ENCODE measurements at places on chromosomes 7 and 10.

DNA sequence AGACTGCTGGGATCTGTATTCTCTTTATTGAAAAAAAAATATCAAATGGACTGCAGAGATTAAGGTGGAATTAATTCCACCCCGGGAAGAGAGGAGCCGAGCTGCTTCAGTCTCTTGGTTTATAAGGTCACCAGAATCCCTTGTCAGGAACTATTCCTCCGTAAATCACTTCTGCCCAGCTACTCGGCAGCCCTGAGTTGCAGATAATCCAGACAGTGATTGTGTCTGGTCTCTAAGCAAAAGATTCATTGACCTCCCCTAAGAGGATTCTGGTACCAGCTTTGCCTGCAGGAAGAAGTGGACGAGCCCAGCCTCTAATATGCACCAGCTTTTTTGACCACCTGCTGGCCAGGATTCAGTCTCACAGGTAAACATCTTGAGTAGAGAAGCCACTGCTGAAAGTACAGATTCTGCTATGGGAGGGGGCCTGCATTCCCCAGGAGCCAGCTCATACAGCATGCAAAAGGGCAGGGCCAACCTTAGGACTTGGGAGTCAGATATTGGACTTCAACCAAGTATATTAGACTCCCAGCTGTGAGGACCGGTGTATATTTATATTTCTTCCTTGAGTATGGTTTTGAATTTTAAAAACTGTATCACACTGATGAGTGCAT, 27.1 kb upstream of the PLXNA4 start:
- no peak for DNase-seq

GRCh38 chr10:132618158-132618919, 80.8 kb downstream of the INPP5A start:
- no peak for DNase-seq

- DNase-seq: no peak
These were observed 11.2 kb upstream of the OPALIN start for GRCh38 chr10:96369890-96370583.

DNA sequence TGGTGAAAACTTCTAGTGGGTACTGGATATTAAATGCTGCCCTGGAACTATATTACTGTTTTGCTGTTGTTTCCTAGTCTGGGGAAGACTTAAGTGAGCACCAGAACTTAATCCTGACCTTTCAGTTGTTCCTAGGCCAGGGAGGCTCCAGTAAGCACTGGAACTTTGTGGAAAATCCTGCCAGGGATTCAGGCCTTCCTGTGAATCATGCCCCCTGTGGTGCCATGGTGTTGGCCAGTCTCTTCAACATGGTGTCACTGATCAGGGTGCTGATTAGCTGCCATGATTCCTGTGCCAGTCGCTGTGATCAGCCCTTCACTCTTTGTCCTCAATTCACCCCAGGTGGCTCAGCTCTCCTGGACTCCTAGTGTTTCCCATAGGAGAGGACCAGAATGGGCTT, 8.5 kb upstream of the AOAH start:
- no peak for DNase-seq

DNA sequence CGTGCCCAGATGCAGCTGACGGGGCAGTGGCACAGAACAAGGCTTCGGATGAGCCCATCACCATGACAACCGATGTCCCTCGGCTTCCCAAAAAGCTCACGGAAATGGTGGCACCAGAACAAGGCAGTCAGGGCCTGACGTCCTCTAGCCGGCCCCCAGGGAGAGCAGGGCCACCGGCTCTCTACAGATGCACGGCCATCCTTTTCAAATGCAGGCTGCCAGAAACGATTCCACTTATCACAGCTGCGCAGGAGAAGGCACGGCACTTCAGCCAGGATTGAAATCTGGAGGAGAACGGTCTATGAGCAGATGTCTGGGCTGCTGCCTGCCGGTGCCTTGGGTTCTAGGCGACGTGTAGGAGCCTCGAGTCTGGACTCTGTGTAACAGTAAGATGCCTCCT, 223.8 kb downstream of the ZMYND11 start:
- no peak for DNase-seq

GRCh38 chr7:46932676-46933424, 649.1 kb downstream of the TNS3 start:
- DNase-seq: no peak

- DNase-seq: no peak
These were observed 156.3 kb upstream of the KMT2E start for GRCh38 chr7:104857458-104858425.

- DNase-seq: no peak
These were observed 5.7 kb upstream of the ZNF862 start for GRCh38 chr7:149832332-149833041.

DNA sequence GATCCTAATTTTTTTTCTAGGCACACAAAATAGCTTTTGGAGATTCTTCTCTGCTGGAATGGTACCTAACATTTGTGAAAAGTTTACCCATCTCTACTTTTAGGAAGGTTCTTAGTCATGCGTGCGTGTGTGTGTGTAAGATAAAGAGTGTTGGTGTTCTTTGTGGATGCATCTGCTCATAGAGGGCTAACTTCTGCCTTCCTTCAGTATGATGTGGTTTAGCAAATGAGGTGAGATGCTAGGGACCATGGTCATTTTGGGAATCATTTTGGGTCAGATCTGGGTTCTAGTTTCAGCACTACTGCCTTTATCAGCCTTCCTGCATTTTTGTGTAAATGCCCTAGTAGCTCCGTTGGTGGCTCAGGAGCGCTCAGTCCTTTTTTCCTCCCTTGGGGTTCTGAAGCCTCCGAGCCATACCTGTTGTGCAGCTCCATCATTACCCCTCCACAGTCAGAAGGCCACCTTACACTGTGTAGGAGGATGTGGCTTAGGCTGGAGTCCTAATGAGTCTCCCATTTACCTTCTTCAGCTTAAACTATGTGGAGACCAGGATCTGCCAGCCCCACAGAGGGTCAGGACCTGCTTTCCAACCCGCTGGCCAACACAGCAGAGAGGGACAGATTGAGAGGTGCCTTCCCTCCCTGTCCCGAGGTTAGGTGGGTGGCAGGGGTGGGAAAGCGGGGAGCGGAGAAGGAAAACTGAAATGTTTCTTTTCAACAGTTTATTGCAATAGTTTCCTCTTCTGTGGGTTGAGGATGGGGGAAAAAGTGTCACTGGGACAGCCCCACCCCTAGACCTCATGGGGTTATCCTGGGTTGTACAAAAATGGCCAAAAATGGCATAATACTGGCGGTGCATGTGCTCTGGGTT, 31.2 kb downstream of the TSPAN14 start:
- no peak for DNase-seq

GRCh38 chr10:77357611-77358310, 279.8 kb downstream of the KCNMA1 start:
- DNase-seq: no peak

- no peak for DNase-seq
These were observed 411 bp downstream of the BCCIP start for GRCh38 chr10:125823663-125824251.

DNA sequence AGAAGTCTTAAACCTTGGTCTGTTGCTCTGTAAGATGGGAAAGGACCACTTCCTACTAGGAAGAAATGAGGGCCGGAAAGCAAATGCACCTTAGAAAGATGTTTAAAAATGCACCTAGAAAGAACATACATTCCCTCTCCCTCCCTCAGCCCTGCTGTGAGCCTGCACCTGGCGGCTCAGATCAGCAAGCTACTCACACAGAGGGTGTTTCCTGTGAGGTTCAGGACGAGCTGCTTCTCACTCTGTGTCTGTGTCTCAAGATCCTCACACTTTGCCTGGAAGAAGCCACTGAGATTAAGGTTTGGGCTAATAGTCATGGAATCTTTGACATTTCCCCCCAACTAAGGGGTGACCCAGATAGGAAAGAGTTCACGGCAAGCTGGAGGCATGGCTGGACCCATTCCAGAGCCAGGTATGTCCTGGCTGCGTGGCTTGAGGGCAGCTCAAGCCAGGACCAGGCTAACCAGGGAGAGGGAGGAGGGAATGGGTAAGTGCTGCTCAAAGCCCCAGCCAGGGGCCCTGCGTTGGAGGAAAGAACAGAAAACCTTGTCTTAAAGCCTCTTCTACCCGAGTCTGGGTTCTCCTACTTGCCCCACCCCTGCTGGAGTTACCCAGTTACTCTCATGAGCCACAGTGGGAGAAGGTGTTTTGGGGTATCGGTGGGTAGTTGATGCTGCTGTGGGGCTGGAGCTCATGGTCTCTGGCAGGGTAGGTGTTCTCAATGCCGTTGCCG, 47.5 kb downstream of the PODXL start:
- no peak for DNase-seq

- no peak for DNase-seq
These were observed 165.5 kb downstream of the LRRN3 start for GRCh38 chr7:111256391-111256790.

- no peak for DNase-seq
These were observed 38.3 kb upstream of the SFMBT2 start for GRCh38 chr10:7449063-7449695.

All from activated CD4-positive, alpha-beta T cell treated with anti-CD3 and anti-CD28 coated beads for 24 hours (primary cell).